ENCODE measurements at places on chromosomes 3 and 15. TPM values are rescaled to one million over a fixed set of nuclear protein-coding genes. Genes with fewer than 3 reads are reported as not detected.

CXCR6 gene
- total RNA-seq: not detected

DUOXA1 gene
- 0.26 TPM for total RNA-seq

OR5H2 gene
- not detected for total RNA-seq

- no peak for DNase-seq
These were observed 44.4 kb downstream of the LSM3 start for GRCh38 chr3:14222900-14223594.

FMN1 gene
- 11.5 TPM for total RNA-seq
